A375 (cell line): ENCODE measurements at places on chromosomes 7 and 10. TPM values are rescaled to one million over a fixed set of nuclear protein-coding genes. Genes with fewer than 3 reads are reported as not detected.

Gene XRCC2
- total RNA-seq: 12.2 and 13.6 TPM in 2 replicates

Gene CHST3
- total RNA-seq: 17.9 and 18.5 TPM in 2 replicates

Gene TRIM73
- total RNA-seq: 1.7 and 3.9 TPM in 2 replicates

Gene CAMK2B
- 0.04 and 0.11 TPM in 2 replicates for total RNA-seq

Gene CASTOR2
- total RNA-seq: 1.2 and 4.7 TPM in 2 replicates

Gene PAPOLB
- not detected in 2 replicates for total RNA-seq

Gene H2BK1
- not detected in 2 replicates for total RNA-seq

Gene SYCE1
- total RNA-seq: not detected in 2 replicates

Gene TMEM270
- total RNA-seq: 0.93 TPM in 1 of 2 replicates, not detected in the other

Gene LLCFC1
- total RNA-seq: not detected in 2 replicates

Gene LANCL2
- total RNA-seq: 19.5 and 28.6 TPM in 2 replicates

Gene ATG9B
- total RNA-seq: not detected in 2 replicates

Gene NRP1
- total RNA-seq: 112 and 118 TPM in 2 replicates

Gene IL6
- 4.3 and 4.7 TPM in 2 replicates for total RNA-seq

Gene ZNF736
- 10.5 and 15.5 TPM in 2 replicates for total RNA-seq

Gene GHRHR
- not detected in 2 replicates for total RNA-seq

Gene OR13A1
- total RNA-seq: not detected in 2 replicates

Gene CNNM1
- total RNA-seq: 0.05 TPM in 1 of 2 replicates, not detected in the other

Gene PNLIPRP3
- total RNA-seq: 0.03 TPM in 1 of 2 replicates, not detected in the other

Gene SLC39A12
- not detected in 2 replicates for total RNA-seq

Gene MNX1
- total RNA-seq: 1.8 and 3.2 TPM in 2 replicates

Gene HYAL4
- 0.05 and 0.23 TPM in 2 replicates for total RNA-seq

Gene PTF1A
- not detected in 2 replicates for total RNA-seq

Gene NPTX2
- 1.9 and 4.6 TPM in 2 replicates for total RNA-seq

Gene LIPK
- not detected in 2 replicates for total RNA-seq

Gene SLC26A5
- total RNA-seq: not detected in 2 replicates

Gene KCNIP2
- total RNA-seq: 0.29 and 0.45 TPM in 2 replicates

Gene FAM241B
- total RNA-seq: 0.24 and 0.30 TPM in 2 replicates

Gene CD36
- not detected in 2 replicates for total RNA-seq

Gene C10orf143
- total RNA-seq: 0.19 and 1.4 TPM in 2 replicates

Gene CYP3A7
- not detected in 2 replicates for total RNA-seq

Gene DPYSL4
- total RNA-seq: not detected in 2 replicates

Gene SUGCT
- total RNA-seq: 5.6 and 6.8 TPM in 2 replicates

Gene HTR7
- 18.0 and 22.4 TPM in 2 replicates for total RNA-seq

Gene SH2D4B
- 0.03 and 0.30 TPM in 2 replicates for total RNA-seq

Gene ZDHHC4
- 51.4 and 64.3 TPM in 2 replicates for total RNA-seq

Gene GJD4
- 0.27 TPM in 1 of 2 replicates, not detected in the other for total RNA-seq

Gene CALHM1
- total RNA-seq: not detected in 2 replicates
